ENCODE measurements at places on chromosomes 1 and 21.
A peak's percentile ranks its signal among the peaks of the same experiment; 100 is the strongest.

DNA sequence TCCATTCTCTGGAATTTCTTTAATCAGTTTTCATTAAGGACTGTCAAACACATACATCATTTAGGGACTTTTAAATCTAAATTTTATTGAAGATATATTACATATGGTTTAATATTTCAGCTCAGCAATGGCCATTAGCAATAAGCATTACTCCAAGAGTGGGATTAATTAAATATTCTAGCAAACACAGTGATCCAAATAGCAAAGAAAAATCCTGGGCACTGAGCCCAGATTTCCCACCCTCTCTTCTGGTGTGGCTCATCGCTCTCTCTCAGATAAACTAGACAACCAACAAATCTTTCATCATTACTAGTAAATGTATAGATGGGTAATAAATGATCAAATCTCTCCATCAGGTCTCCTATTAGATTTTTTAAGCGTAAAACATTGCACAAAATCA is 53.5 kb upstream of the FOXD3 start:
- no peak for DNase-seq

GRCh38 chr1:225250432-225250831 is 177.4 kb downstream of the LBR start:
- DNase-seq, result no peak

GRCh38 chr21:29424728-29425127 is 126.0 kb downstream of the BACH1 start:
- DNase-seq, result no peak

DNA sequence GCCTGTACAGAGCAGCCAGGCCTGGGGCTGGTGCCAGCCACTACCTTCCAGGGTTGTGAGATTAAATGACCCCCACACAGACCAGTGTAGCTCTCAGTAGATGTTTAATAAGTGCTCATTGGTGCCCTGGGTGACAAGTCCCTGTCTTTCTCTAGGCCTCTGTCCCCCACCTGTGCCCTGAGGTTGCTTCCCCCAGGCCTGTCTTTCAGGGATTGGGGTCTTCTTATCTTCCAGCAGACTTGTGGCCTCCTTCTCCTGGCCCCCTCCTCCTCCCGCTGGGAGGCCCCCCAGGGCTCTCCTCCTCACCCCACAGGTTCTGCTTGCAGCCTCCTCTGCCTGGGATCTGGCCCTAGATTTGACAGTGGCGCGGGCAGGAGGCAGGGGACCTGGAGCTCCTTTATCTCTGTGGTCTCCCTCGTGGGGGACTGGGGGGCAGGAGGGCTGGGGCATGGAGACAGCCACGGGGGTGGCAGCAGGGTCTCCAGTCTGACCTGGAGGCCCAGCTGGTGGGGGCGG is 40.3 kb downstream of the EPHA2 start:
- DNase-seq, result no peak

DNA sequence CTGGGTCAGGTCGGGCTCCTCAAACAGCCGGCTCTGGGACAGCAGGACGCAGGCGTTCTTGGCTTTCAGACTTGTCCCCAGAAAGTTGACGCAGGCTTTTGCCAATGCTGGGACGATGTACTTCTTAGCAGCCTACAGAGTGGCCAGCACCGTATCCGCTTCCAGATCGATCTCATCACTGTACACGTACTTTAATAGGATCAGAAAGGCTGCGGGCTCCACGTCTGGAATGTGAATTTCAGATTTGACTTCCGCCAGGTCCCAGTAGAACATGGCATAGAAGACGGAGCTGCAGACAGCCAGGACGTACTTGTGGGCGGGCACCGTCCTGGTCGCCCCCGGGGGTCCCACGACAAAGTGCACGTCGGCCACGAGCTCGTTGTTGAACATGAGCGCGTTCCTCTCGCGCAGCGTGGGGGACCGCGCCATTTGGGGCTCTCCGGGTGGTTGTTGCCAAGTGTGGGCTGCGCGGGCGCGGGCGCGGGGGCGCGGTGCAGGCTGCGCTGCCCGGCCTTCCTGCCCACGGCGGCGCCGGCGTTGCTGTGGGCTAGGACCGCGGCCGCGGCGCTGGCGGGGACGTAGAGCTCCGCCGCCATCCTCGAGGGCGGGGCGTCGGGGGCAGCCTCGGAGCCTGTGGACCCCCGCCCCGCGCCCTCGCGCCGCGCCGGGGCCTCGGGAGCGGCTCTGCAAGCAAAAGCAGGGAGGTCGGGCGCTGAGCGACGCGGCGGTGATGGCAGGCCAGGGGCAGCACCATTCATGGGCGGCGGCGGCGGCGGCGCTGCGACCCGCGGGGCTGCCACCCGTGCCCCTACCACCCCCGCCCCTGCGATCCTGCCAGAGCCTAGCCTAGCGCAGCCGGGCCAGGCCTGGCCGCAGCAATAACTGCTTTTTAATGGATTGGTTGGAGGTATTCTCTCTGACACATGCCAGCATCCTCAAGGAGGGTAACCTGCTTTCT is 10.6 kb downstream of the CNR2 start:
- DNase-seq, result peak; percentile 60

- DNase-seq, result no peak
These were observed 43.5 kb upstream of the MROH9 start for GRCh38 chr1:170891872-170892271.

GRCh38 chr1:8317647-8318381 is at the start of gene SLC45A1:
SLC45A1 (plus strand) TSS chr1:8318114; CDS start chr1:8324330, 6,216 bp downstream.
- peak; percentile 81 for DNase-seq

DNA sequence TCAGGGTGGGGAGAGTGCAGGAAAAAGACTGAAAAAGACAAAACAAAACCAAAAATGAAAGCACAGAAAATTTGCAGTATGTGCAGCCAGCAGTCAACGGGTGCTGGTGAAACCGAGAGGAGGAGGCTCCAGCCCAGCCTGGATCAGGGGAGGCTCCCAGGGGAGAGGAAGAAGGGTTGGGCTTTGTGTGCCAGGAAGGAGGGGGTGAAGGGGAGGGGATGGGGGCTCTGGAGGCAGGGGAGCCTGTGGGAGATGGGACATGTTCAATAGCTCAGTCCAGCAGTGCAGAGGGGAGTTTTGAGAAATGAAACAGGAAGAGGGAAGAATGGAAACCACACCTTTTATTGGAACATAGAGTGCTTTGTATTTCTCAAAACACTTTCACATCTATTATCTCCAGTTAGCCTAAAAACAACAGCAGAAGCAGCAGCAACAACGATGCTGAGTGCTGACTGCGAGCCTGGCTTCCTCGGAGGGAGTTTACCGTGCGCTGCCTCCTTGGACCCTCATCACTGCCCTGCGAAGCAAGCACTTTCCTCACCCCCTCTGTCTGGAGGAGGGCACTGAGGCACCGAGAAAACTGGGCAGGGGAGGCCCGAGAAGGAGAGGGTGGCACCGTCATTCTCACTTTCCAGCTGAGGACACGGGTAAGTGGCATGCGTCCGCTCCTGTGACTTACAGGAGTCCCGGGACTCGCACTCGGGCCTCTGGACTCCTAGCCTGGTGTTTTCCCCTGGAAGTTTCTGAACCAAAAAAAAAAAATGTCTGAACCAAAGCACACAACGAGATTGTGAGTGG is 62.9 kb downstream of the MDM4 start:
- DNase-seq, result no peak

- DNase-seq, result peak; percentile 47
These were observed 471.7 kb upstream of the VAMP3 start for GRCh38 chr1:7299329-7299799.

- no peak for DNase-seq
These were observed 95.5 kb downstream of the IFI44 start for GRCh38 chr1:78745111-78745510.

- DNase-seq, result no peak
These were observed 3.2 kb downstream of the CDKN2C start for GRCh38 chr1:50973255-50973654.

DNA sequence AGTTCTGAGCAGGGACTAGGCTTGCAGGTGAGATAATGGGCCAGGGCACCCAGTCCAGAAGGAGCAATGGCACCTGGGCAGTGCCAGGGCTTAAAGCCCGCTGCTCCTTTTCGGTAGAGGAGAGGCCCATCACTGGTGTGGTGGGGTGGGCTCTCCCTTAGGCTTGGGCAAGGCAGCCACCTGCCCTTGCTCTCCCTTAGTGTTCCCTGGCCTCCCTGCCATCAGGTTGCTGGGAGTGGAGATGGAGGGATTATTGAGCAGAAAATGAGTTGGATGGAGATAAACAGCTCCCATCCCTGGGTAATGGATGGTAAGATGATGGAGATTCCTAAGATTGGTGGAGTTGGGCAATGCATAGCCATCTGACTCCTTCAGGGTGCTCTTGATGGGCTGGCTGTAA is 7.9 kb downstream of the MYOG start:
- no peak for DNase-seq

GRCh38 chr1:113137563-113137962 is 64.6 kb downstream of the LRIG2 start:
- no peak for DNase-seq

GRCh38 chr21:45141507-45141906 is 67.1 kb downstream of the ADARB1 start:
- DNase-seq, result peak; percentile 30

DNA sequence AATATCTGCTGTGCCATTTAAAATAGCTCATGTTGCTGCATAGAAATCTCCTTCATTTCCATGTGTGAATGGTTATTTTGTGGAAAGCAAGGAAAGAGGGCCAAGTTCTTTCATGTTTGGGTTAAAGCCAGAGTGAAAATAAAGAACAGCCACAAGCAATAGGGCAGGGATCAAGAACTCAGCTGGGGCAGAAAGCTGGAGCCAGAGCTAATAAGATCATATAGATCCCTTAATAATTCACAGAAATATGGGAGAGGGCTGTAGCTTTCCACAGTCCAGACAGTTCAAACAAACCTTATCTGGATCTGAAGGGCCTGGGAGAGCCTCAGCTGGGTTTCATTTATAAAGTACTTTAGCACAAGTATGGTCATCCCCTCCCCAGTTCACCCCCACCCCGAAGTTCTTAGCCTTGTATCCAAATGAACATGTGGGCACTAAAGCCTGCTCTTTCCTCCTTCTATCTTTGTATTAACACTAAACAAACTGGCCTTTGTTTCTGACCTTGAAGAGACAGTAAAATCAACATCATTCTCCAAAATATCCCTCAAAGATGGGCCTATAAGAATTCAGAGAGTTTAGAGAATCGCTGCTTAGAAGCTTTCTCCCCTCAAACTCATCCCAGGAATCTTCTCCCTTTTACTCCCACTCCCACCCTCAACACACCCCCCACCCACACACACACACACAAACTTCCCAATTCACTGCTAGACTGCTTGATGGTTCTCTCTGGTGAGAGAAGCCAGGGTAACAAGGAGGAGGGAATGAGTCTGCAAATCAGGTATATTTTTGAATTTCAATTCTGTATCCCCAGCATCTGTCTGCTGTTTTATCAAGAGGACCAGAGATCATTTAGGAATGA is 41.7 kb downstream of the UTP25 start:
- no peak for DNase-seq

- DNase-seq, result no peak
These were observed 25.8 kb downstream of the SSBP3 start for GRCh38 chr1:54380290-54380882.

- DNase-seq, result no peak
These were observed 2.1 kb upstream of the TTLL7 start for GRCh38 chr1:84000954-84001495.

- no peak for DNase-seq
These were observed 36.8 kb upstream of the COL6A2 start for GRCh38 chr21:46061063-46061462.

GRCh38 chr21:14691914-14692313 is 145.8 kb upstream of the SAMSN1 start:
- no peak for DNase-seq

DNA sequence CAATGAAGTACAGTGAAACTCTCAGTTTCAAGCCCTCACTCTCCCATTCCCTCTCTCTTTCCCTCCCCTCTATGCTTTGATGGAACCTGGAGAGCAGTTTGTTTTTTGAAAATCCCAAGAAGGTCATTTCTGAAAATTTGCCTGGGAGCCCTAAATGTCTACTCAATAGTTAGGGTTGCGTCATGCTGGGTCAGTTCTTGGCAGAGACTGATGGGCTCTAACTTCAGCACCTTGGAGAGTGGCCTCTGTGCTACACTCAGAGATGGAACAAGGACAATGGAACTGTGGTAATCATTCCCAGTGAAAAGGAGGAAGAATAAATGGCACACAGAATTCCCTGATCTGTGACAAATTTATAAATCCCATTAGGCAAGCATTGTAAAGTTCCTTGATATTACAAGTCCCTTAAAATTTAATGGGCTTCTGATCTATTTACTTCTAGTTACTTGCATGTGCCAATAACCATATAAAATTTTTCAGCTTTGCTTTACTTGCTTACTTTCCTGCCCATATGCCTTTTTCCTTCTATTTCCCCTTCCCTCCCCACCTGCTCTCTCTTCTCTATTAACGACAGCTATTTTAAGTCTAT is 182.9 kb upstream of the KCND3 start:
- peak; percentile 57 for DNase-seq

DNA sequence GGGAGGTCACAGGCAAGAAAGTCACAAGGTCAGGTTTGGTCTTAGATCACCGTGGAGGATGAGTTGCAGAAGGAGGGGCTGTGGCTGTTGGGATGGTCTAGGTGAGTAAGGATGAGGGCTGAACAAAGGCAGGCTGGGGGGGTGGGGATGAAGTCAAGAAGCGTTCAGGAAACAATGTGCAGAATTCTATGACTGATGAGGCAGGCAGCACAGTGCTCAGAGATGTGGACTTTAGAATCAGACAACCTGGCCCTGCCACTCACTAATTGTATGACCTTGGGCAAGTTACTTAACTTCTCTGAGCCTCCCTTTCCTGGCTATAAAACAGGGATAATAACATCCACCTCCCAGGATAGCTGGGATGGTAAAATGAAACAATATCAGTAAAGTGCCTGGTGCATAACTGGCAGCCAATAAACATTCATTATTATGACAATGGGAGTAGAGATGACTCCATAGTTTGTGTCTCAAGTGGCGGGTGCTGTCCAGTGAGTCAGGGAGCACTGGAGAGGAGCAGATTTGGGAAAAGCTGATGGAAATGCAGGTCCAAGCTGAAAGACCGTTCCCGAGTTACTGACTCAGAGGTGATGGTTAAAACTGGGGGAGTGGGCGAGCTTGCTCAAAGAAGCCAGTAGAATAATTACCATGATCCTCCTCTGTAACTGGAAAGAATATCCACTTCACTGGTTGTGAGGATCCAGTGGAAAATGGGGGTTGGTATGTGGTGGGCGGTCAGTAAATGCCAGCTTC is 2.1 kb downstream of the TIE1 start:
- DNase-seq, result no peak

DNA sequence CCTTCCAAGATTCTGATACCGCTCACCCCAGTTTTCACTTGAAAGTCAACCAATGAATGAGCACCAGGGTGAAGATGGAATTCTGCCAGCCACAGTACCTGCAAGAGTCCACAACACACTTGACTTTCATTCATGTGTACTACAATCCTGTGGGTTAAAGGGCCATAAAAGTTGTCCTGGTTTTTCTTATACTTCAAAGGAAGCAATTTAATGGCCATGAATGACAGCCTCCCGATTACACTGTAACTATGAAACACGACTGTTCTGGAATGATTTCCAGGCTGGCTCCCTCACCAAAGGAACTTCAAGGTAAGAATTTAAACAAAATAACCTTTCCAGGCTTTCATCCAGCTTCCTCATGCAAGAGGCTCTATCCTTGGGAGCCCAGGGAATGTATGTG is 502.8 kb downstream of the SMYD3 start:
- DNase-seq, result no peak

DNA sequence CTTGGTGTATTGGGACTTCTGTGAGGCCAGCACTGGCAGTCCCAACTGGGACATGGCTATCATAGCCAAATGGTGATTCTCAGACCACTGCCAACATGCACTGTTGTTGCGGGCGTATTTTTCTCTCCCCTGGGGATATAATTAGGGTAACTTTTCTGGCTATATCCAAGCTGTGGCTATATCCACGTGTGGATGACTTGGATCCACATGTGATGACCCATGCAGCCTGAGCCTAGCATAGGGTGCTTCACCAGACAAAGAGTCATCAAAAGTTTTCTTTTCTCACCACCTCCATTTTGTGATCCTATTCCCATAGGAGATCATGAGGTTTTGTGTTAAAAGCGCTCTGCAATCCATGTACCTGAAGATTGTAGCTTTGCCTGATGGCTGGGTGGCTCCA is 51.2 kb upstream of the CSF3R start:
- no peak for DNase-seq
